ENCODE measurements at places on chromosomes 11 and 22. TPM values are rescaled to one million over a fixed set of nuclear protein-coding genes. Genes with fewer than 3 reads are reported as not detected.
A peak's percentile ranks its signal among the peaks of the same experiment; 100 is the strongest.

TRIM66 gene
- total RNA-seq, result 37.4 TPM

- DNase-seq, result no peak
Observed at GRCh38 chr22:46462726-46463371, 74.6 kb downstream of the CELSR1 start.

- DNase-seq, result no peak
Observed at GRCh38 chr11:1918436-1919315, 827 bp upstream of the TNNT3 start.

GRCh38 chr22:28375761-28376534 lies 303.7 kb downstream of the TTC28 start:
- DNase-seq, result no peak

GRCh38 chr11:87290304-87290922 lies 252.7 kb downstream of the TMEM135 start:
- DNase-seq, result no peak

GRCh38 chr11:12220305-12220704 lies 109.9 kb downstream of the MICAL2 start:
- peak; percentile 87 for DNase-seq

- no peak for DNase-seq
Observed at GRCh38 chr11:46039990-46040389, 81.3 kb downstream of the PHF21A start.

DNA sequence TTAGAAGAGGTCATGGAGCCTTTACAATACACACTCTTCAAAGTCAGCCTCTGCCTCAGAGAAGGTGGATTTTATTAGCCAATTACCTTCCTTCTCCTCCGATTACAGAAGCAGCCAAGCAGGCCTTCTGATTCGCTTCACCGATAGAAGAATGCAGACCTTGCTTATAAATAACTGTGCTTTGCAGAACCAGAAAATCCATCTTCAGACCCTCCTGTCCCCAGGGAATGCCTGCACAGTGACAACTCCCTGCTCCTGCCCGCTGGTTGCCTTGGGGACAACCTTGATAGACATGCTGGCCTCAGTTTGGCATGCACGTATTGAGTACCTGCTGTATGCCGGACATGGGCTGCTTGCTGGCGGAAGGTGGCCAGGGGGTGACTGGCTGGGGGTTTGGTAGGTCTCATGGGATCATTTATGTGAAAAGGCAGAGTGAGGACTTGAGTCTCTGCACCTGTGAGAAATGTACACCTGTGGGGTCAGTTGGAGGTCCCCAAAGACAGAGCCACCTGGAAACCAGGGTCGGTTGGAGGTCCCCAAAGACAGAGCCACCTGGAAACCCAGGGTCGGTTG lies 1238.7 kb downstream of the BRD1 start:
- no peak for DNase-seq

- peak; percentile 82 for DNase-seq
Observed at GRCh38 chr11:28566339-28567089, 458.3 kb downstream of the METTL15 start.

DNA sequence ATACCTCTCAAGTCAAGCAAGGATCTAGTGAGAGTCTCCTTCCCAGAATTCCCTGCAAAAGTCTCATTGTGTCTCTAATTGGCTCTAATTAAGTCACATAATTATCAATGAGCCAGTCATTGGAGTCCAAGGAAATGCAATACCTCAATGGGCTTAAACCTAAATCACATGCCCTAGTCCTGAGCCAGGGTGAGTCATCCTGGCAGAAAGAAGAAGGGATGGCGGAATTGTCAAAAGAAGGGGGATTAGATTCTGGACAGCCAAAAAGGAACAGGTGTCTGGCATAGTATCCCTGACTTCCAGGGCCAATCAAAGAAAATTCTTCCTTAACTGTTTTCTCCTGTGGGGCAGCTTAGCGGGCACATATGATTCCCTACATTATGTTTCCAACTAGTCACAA lies 25.1 kb upstream of the LDLRAD3 start:
- no peak for DNase-seq
